Fibroblast of pulmonary artery (primary cell): ENCODE measurements at places on chromosomes 13 and 19.

DNA sequence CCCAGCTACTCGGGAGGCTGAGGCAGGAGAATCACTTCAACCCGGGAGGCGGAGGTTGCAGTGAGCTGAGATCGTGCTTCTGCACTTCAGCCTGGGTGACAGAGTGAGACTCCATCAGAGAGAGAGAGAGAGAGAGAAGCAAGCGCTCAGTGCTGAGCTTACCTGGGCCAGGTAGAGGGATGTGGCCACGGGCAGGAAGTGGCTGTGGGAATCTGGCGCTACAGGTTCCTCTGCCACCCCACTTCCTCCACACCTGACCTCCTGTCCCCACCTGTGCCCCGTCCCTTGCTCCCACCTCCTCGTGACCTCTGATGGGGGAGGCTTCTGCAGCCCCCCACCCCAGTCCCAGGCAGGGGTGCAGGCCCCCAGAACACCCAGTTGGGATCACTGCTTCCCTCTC is 1.0 kb upstream of the NCCRP1 start:
- DNase-seq, result no peak

DNA sequence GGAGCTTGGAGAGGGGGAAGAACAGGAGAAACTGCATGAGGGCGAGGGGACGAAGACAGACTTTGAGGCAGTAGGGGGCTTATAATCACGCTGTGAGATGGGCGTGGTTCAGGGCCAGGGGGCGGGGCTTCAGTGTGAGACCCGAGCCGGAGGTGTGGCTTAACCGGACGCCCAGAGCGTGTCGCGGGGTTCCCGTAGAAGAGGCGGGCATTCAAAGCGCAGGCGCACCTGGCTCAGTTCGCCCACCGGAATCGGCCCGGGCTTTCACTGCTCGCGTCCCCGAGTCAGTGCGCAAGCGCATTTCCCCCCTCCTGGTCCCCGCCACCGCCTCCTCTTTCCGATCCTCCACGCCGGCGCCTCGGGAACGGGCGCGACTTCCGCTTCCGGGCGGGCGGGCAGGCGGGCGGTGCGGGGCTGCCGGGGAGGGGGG is 225 bp upstream of the ZNF865 start:
- peak; percentile 98 for DNase-seq

GRCh38 chr19:4367781-4368127 is 24.4 kb downstream of the MPND start:
- no peak for DNase-seq

DNA sequence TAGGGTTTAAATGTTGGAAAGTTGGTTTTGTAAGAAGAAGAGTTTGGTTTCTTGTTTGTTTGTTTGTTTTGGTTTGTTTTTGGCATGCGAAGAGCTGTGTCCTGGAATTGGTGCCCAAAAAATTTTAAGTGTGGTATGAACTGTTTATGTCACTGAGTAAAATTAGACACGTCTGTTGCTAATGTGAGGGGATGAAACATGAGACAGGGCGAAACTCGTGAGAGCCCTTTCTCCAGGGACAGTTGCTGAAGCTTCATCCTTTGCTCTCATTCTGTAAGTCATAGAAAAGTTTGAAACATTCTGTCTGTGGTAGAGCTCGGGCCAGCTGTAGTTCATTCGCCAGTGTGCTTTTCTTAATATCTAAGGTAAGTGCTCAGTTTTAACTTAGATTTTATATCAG is at the start of gene SGCG:
TSS of gene SGCG (plus strand) at position 269 of the 400 bp plus-strand sequence. CDS start 22,716 bp downstream, outside the sequence.
- DNase-seq, result no peak

- DNase-seq, result no peak
Measured at GRCh38 chr19:18611327-18612050, 1.2 kb upstream of the TMEM59L start.

GRCh38 chr13:113472355-113473025 is 18.0 kb downstream of the DCUN1D2 start:
- DNase-seq, result no peak

GRCh38 chr13:113582841-113583631 is 1.5 kb upstream of the TFDP1 start:
- DNase-seq, result no peak

DNA sequence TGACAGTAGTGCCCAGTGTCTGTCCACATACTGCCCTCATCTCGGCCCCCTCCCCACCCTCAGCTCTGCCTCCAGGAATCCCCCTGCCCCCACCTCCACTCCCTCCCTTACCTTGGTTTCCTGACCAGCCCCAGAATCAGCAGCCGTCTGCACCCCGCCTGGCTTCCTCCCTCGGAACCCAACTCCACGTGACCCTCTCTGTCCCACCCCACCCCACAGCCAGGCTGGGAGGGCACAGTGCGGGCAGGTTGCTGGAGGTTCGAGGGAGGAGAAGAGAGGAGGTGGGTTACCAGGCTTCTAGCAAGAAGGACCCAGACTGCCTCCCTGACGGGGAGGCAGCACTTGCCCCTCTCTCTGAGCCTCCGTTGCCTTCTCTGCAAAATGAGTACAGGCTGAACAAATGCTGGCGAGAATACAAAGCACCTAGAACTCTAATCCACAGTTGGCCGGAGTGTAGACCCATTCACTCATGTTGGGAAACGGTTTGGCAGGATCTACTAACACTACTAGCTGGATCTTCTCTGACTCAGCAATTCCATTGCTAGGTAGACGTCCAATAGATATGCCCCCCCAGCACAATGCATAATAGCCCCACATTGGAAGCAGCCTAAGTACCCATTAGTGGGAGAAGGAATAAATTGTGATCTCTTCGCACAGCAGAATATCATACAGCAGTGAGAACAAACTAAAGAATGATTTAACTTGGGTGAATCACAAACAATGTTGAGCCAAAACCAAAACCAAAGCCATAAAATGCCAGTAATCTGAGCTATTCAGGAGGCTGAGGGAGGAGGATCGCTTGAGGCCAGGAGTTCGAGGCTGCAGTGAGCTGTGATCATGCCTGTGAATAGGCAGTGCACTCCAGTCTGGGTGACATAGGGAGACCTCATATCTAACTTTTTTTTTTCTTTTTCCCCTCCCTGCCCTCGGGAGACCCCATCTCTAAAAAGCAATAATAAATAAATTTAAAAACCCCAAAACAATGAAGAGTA is at the start of gene RASAL3:
TSS of gene RASAL3 (minus strand) at position 151 of the 992 bp plus-strand sequence. CDS start 186 bp downstream, outside the sequence.
- peak; percentile 32 for DNase-seq

- no peak for DNase-seq
Measured at GRCh38 chr13:107743100-107743499, 472.2 kb downstream of the LIG4 start.

DNA sequence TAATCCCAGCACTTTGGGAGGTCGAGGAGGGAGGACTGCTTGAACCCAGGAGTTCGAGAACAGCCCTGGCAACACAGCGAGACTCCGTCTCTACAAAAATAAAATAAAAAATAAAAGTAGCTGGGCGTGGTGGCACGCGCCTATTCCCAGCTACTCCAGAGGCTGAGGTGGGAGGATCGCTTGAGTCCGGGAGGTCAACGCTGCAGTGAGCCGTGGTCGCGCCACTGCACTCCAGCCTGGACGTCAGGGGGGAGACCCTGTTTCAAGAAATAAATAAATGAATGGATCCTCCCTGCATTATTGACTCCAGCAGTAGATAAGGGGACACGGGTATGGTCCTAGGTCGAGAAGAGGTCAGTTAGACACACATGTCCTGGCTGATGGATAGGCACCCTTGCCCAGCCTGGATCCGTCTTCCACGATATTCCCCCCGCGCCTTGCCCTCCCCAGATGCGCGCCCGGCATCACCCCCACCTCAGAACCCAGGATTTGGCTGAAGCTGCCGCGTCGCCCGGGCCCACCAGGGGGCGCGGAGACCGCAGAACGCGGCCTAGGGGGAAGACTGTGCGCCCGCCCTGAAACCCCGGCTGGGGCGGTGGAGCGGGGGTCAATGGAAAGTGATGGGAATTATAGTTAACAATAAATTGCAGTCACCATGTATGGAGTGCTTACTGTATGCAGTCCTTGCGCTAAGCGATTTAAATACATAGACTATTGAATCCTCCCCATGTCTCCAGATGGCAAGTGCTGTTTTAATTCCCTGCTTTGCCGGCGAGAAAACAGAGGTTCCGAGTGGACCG is 2.1 kb upstream of the HOOK2 start:
- peak; percentile 80 for DNase-seq

DNA sequence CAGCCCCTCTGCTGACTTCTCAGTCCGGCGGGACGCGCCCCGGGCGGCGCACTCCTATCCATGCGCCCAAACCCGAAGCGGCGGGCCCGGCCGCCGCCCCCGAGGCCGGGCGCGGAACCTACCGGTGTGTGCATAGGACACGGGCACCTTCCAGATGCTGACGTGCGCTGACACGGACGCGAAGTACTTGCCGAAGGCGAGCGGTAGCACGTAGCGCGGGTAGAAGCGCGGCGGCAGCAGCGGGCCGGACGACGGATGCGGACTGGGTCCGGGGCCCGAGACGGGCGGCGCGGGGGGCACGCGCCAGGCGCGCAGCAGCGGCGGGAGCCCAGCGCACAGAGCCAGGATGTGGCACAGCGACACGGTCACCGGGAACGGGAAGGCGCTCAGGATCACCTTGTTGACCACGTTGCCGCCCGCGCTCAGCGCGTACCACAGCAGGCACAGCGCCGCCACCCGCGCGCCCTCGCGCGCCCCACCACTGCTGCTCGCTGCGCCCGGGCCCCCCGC is 338 bp downstream of the SLC35E1 start:
- DNase-seq, result peak; percentile 16

DNA sequence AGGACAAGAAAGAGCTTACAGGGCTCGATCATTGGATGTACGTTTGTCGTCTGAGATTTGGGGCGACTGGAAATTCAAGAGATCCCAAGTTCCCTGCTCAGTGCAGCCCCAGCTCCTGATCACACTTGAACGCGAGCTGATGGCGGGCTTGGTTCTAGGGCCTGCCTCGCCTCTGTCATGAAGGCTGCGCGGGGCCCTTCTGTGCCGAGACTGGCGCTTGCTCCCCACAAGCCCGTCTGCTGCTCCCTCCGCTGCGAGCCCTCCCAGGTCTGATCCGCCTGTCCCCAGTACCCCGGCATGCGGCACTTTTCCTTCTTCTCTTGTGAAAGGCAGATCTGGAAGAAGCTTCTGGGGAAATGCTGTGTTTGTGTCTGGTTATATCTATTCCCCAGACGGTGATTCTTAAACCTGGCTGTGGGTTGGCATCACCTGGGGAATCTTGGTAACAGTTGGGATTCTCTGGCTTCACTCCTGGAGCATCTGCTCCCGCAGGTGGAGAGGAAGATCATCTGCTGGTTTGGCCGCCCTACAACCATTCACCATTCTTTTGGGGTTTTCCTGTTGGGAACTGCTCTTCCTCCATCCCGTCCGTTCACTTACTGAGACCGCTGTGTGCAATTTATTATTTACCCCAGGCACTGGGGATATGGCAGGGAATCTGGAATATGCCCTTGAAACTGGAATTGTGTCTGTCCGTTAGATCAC is 43.6 kb downstream of the SIPA1L3 start:
- no peak for DNase-seq

DNA sequence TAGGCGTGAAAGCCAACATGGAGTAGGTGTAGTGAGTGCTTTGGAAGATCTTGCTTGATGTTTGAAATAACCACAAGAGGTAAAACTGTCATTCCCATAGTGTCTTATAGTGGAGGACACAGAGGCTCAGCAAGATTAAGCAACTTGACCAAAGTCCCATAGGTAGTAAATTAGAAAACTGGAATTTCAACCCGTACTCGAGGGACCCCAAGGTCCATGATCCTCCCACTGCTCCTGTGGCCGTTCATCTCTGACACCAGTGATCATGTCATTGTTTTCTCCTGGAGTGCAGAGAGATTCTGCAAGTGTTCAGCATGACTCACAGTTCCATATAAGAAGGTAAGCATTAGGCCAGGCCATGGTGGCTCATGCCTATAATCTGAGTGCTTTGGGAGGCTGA is 126.9 kb downstream of the FGF9 start:
- no peak for DNase-seq

DNA sequence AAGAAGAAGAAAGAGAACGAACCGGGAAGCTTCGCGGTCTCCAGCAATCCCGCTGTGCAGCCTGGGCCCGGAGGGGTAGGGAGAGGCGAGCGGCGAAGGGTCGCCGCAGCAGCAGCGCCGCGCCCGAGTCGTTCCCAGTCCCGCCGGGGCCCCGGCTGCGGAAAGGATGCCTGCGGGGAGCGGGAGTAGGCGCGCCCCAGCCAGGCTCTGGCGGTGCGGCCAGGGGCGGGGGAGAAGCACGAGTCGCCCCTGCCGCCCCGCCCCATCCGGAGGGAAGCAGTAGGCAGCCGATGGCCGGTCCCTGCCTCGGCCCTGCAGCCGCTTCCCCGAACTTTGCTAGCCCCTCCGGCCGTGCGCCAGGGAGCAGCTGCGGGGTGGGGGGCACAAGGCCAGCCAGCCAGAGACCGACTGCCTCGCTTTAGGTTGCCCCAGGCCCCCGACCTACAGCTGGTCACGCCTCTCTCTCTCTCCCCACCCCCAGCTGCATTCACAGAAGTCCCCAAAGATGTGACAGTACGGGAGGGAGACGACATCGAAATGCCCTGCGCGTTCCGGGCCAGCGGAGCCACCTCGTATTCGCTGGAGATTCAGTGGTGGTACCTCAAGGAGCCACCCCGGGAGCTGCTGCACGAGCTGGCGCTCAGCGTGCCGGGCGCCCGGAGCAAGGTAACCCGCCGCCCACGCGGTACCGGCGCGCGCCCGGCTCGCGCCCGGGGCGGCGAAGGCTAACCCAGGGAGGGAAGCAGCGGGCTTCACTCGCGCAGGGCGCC is 1.1 kb downstream of the VSTM2B start:
- no peak for DNase-seq

- DNase-seq, result no peak
Measured at GRCh38 chr19:37594982-37595382, 306 bp downstream of the ZNF540 start.

GRCh38 chr13:36752673-36753072 is 66.3 kb upstream of the RFXAP start:
- peak; percentile 17 for DNase-seq

GRCh38 chr13:48739386-48739964 is 85.7 kb downstream of the CYSLTR2 start:
- peak; percentile 80 for DNase-seq

GRCh38 chr13:114127473-114128347 is 4.7 kb downstream of the RASA3 start:
- no peak for DNase-seq

GRCh38 chr13:99371956-99372355 is 64.8 kb upstream of the GPR183 start:
- DNase-seq, result no peak

- peak; percentile 85 for DNase-seq
Measured at GRCh38 chr19:1860042-1860775, 3.2 kb downstream of the KLF16 start.

DNA sequence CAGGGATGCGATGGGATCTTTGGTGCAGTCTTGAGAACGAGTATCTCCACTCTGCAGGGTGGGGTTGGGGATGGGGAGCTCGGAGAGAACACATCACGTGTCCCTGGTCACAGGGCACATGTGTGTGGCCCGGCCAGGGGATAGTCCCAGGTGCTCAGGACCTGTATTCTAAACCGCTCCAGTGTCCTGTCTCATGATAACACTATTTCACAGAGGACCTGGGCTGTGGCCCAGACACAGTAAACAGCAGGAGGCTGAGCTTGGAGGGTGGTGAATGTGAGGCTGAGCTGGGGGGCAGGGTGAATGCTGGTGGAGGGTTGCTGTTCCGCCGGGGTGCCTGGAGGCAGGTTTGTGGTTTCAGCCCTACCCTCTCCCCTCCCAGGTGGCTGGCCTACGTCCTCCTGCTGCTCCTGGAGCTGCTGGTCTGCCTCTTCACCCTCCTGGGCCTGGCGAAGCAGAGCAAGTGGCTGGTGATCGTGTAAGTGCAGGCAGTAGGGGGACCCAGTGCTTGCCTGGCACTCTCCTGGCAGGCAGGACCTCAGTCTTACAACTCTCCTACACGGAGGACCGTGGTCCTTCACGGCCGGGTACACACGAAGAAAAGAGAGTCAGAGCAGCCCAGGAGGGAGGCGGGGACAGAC is 11.1 kb downstream of the TTYH1 start:
- no peak for DNase-seq
